ENCODE measurements at places on chromosomes 12 and 14.

- DNase-seq = no peak
These were observed 59.4 kb downstream of the TMEM132C start for GRCh38 chr12:128326406-128326805.

GRCh38 chr14:77615361-77616132, 890 bp downstream of the SPTLC2 start:
- DNase-seq = no peak

DNA sequence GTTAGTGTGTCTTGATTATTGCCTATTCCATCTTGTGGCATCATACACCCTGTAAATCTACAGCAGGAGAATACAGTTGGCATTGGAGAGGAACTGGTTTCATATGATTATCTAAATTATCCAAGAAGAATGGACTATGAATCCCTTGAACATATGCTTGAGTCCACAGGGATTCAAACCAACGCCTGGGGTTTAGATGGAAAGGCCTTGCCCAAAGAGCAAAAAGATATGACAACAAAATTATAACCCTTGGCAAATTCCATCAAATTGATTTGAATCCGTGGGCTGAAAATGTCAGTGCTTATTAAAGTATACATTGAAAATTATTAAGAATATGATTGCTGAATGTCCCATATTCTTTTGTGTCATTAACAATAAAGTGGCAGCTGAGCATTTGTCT, 108.2 kb downstream of the PDE3A start:
- no peak for DNase-seq

- no peak for DNase-seq
These were observed at the start of gene LHX5 for GRCh38 chr12:113471619-113472171. Gene LHX5, minus strand, starts transcription at chr12:113471871. Its CDS starts 373 bp downstream, at chr12:113471498.

- DNase-seq = peak; percentile 93
These were observed at the start of gene CCT2 for GRCh38 chr12:69585189-69586062. Gene CCT2, plus strand, starts transcription at chr12:69585459. Its CDS starts 63 bp downstream, at chr12:69585522.

DNA sequence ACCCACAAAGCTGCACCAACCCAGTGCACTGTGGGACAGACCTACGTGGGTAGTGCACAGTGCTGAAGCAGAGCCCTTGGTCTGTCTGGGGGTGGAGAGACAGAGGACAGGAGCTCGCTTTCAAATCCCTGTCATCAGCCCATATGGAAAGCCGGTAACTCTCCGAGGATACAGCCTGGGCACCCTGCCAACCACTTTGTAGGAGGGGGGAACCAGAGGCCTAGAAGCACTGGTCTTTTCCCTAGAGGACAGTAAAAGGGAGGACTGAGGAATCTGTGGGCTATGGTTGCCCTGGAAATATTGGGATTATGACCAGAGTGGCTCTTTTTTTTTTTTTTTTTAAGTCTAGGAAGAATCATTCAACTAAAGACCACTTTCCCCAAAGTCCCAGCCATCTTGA, 74.3 kb downstream of the MAP3K9 start:
- DNase-seq = no peak

GRCh38 chr14:24206260-24207103, 986 bp downstream of the TSSK4 start:
- no peak for DNase-seq

- no peak for DNase-seq
These were observed 20.9 kb downstream of the FRS2 start for GRCh38 chr12:69490920-69491643.

DNA sequence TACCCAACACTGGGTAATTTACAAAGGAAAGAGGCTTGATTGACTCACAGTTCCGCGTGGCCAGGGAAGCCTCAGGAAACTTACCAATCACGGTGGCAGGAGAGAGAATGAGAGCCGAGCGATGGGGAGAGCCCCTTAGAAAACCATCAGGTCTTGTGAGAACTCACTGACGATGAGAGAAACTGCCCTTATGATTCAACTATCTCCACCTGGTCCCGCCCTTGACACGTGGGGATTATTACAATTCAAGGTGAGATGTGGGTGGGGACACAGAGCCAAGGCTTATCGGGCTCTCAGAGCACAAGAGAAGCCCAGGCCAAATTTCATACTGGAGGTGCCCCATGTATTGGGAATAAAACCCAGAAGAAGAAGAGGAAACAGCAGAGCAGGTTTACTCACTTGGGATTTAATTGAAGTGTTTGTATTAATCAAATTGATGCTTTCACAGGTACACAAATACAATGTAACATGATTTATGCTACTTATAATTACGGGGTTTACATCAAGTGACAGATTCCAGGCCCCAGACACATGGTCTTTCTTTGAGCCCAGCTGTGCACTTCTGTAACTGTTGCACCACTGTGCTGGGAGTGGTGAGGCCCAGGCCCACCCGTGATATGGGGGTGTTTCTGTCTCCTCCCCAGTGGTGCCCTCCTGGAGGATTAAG, 8.2 kb upstream of the CCDC85C start:
- no peak for DNase-seq

DNA sequence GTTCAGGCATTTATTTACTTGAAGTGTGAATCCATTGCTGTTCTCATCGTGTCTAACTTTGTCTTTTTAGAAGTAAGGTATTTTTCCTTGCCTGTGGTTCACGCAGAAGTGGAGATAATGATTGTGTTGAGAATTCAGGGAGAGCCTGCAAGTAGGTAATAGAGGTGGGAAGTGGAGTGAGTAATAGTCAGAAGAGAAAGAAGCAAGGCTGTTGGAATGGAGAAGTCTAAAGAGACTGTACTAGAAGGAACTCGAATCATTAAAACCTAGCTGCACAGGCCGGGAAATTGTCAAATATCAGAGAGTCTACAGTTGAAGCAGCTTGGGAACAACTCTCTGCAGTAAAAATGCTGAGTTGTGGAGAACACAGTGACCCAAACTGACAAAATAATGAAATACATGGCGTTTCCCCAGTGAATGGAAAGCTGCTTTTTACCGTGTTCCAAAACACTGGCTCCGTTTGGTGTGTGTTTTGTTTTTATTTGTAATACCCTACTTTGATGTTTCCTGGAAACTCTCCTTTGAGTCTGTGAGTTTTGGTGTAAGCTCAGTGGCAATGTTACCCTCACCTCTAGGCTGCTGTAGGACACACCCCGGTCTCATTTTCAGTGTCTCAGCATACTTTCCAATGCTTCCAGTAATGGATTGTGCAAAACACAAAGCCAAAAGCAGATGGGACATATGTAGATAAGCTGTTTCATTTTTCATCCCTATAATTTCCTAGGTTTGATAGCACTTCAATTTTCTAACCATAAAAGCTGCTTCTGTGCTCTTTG, 146.6 kb downstream of the CRADD start:
- DNase-seq = no peak

DNA sequence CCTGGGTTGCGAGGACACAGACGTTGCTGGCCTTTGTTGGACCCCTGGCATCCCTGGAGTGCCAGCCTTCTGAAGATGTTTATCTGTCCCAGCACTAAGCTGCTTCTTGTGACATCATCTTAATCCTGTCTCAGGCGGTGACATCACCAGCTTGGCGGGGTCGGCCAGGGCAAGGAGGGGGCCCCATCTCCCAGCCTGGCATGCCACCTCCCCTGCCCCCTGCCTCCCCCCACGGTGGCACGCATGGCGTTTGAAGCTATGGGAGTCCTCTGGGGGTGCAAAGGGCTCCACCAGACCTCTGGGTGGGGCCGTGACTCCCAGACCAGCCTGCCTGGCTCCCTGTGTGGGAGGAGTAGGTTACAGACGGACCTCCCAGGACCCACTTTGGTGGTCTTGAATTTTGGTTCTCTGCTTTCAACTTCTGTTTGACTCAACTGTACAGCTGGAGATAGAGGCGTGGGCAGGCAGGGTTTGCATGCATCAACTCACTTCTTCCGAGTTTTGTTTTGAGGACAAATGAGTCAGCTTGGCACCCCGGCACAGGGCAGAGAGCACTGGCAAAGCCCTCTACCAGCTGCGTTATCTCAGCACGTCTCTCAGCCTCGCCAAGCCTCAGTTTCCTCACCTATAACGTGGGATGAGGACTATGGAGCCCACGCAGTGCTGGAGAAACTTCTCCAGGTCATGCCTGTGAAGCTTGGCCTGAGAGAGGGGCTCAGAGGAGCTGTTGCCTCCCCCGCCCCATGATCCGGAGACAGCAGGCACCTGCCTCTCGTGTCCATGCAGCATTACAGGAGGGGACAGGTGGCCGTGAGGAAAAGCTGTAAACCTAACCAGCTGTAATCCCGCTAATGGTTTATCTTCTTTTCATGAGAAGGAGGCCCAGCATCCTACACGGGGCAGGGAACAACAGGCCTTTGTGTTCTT, 38.8 kb upstream of the EML1 start:
- DNase-seq = no peak

GRCh38 chr14:100619396-100620254, 32.4 kb upstream of the BEGAIN start:
- DNase-seq = no peak

DNA sequence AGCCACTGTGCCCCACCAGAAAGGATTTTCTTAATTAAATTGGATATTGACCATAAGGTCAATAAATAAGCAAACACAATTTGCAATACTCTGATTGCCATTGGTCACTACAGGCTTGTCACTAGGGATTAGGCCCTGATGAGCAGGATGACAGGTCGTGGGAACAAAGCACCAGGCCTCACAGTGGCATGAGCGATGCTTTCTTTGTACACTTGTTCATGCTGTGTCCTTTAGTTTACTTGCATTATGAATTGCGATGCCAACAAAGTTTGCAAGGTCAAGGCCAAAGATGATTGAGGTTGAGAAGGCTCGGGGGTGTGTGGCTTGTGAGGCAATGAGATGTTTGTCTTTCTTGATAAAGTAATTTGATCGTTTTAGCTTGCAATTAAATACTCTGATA, 136.0 kb downstream of the TTC8 start:
- DNase-seq = no peak

DNA sequence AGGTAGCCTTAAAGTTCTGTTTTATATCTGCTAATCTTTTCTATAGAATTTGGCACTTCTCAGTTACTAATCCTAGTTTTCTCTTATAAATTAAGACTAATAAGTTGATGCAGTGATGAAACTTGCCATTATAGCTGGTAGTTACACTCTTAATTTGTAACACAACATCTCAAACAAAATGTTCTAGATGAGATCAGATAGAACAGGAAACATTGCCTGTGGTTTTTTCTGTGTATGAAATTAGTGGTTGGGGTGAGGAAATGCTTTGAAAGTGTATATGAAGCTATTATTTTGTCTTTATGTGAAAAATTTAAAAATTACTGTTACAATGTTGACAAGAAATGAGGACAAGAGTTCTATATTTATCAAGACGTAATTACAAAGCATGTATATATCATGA, 91.9 kb downstream of the PCNX1 start:
- DNase-seq = no peak

GRCh38 chr12:15721316-15722115, 67.7 kb downstream of the EPS8 start:
- no peak for DNase-seq

- no peak for DNase-seq
These were observed 313.1 kb upstream of the GARIN6 start for GRCh38 chr12:99334285-99335056.

GRCh38 chr12:41881891-41882805, 262.5 kb downstream of the GXYLT1 start:
- DNase-seq = no peak

DNA sequence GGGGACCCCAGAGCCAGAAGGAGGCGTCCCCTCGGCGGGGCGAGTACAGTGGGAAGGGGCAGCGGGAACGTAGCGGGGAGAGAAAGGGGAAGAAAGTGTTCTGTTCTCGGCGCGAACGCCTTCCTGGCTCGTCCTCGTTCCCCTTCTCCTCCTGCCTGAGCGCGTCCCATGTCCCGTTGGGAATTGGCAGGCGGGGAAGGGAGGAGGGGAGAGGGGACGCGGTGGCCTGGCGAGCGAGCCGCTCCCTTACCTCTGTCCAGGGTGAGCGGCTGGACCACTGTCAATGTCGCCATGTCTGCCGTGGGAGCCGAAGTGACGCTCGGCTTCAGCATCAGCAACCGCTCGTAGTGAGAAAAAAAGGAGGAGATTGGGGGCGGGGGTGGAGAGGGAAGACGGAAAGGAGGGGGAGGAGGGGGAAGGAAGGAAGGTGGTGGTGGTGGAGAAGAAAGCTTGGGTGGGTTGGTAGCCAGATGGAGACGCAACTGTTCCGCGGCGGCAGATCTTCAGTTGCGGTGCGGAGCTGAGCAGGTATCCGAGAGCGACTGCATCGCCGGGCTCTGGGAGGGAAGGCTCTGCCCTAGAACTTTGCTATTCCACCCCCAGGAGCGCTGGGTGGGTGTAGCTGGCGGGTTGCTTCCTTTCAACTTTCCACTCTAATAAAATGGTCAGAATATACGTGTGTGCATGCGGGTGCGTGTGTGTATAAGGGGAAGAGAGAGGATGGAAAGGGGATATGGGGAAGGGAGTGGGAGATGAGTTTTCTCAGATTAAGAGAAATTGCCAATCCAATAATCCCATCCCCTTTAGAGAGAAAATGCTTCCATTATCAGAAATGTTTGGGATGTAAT, at the start of gene LIN7A:
Gene LIN7A, minus strand, starts transcription at position 544 of the 848 bp plus-strand sequence. Its CDS starts 212 bp downstream, at position 332.
- DNase-seq = no peak

DNA sequence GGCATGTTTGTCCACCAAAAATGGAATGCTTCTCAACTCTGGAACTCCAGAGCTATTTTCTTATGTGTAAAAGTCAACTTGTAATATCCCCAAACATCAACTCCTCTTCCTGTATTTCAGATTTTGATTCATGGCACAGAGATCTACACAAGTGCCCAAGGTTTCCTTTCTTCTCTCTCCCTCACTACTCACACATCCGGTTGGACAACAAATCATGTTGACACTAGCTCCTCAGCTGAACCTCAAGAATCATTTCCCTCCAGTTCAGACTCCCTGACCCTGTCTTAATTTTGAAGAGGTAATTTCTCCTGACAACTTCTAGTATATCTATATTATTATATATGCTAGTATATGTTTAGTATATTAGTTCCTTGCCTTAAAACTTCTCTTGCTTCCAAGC, 485.4 kb upstream of the CCDC196 start:
- DNase-seq = no peak

DNA sequence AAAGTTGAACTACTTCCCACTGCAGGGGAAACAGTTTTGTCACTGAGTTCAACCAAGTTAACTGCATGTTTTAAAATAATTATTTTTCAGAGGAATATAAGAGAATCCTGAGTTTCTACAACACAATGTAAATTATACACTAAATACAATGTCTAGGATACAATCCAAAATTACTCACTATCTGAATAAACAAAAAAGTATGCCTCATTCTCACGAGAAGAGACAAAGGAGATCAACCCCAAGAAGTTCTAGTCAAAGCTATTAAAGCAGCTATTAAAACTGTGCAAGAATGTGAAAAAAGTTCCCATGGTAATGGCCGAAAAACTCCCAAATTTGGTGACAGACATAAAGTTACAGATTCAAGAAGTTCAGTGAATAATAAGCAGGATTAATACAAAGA, 8.8 kb upstream of the KCNK13 start:
- DNase-seq = no peak

- DNase-seq = no peak
These were observed 47.7 kb downstream of the CIT start for GRCh38 chr12:119829439-119829838.

DNA sequence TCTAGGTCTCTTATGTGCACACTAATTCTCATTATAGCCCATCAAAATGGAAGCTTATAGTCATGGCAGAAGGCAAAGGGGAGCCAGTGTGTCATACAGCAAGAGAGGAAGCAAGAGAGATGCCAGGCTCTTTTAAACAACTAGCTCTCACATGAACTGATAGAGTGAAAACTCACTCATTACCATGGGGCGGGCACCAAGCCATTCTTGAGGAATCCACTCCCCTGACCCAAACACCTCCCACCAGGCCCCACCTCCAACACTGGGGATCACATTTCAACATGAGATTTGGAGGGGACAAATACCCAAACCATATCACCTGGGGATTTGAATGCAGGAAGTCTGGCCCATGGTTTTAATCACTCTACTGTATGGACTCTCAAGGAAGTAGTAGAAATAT, 36.9 kb upstream of the CRACR2A start:
- no peak for DNase-seq

- DNase-seq = no peak
These were observed 28.9 kb upstream of the PPM1A start for GRCh38 chr14:60220084-60220483.

- DNase-seq = no peak
These were observed 249.2 kb downstream of the PAWR start for GRCh38 chr12:79441534-79441933.
